ENCODE measurements at places on chromosomes 12 and 14.

GRCh38 chr12:62191491-62192179 is 68.6 kb upstream of the USP15 start:
- no peak for DNase-seq

DNA sequence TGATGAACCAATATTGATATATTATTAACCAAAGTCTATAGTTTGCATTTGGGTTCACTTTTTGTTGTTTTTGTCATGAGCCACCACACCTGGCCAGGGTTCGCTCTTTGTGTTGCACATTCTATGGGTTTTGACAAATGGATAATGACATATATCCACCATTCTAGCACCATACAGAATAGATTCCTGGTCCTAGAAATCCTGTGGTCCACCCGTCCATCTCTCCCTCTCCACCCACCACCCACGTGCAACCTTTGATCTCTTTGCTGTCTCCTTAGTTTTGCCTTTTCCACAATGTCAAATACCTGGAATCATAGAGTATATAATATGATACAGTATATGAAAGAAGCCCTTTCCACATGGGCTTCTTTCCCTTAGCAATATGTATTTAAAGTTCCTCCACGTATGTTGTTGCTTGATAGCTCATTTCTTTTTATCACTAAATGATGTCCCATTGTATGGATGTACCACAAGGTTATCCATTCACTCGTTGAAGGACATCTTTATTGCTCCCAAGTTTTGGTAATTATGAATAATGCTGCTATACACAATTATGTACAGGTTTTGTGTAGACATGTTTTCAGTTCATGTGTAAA is 7.4 kb downstream of the RPL6 start:
- no peak for DNase-seq

DNA sequence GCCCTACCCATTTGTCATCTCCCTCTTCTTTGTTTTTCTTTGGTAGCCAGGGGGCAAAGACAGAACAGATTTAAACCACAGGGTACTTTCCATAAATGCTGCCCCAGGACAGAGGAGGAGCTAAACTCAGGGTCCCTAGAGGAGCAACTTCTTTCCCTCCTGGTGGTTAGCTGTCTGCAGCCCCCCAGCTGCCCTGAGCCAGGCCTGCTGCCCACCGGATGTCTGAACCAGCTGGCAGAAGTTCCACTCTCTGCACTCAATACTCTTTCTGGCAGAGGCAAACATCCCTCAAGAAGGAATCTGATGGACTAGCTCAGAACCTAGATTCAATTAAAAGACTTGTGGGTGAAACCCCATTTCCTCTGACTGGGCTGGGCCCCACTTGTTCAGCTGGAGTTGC is 10.7 kb downstream of the VDR start:
- no peak for DNase-seq

GRCh38 chr12:130179191-130179590 is 16.9 kb downstream of the FZD10 start:
- no peak for DNase-seq

DNA sequence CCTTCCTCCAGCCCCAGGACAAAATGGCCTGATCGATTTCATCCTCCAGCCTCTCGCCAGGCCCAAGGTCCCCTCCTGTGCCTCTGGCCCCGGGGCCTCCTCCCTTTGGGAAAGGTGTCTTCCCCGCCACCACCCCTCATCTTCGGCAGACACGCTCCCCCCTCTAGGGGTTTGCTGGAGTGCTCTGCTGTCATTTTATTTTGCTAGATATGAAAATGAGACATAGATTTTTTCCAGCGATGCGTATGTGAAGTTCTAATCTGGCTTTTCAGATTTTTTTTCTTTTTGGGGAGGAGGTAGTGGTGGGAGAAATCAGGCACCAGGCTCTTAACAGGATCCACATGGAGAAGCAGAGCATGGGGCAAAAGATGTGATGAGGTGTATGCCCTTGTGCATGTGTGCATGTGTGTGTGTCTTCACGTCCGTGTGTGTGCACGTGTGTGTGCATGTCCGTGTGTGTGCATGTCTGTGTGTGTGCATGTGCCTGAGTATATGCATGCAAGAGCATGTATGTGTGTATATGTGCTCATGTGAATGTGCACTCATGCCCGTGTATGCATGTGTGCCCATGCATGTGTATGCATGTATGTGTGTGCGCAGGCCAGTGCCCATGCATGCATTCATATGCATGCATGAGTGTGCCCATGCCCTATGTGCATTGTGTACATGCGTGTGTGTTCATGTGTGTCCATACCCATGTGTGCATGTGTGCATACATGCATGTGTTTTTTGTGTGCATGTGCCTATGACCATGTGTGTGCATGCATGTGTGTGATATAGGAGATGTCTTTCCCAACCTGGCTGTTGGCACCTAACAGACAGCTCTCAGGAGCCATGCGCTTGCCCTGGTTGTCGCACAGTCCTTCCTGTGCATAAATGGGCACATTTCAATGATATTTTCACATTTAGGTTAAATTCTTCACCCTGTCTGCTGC is 203.0 kb downstream of the RBM19 start:
- no peak for DNase-seq

DNA sequence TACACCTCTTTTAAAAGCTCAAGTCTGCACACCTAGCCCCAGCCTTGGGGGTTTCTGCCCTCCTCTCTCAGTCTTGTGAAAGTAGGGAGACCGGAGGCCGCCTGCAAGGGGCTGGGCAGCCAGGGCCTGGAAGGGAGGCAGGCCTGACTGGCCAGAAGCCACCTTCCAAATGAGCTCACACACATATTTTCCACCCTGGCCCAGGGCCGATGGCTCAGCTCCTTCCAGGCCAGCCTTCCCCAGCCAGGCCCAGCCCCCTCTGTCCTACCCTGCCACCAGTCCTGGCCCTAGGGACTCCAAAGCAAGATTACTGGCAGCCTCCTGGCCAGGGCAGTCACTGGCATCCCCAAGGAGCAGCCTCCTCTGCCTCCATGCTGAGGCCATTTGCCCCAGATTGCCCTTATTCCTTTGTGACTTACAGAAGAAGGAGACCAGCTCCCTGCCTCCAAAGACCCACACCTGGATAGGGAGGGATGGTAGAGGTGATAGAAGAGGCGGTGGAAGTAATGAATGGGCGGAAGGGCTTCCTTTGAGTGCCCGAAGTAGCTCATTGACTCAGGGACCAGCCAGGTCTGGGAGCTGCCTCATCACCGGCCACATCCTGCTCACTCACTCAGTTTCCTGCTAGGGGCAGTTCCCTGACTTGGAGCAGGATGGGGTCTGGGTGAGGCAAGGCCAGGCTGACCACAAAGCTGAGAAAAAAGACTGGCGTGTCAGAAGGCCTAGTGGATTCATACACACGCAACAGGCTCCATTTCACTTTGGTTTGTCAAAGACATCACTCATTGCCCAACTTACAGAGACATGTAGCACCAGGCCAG is 14.8 kb downstream of the MMP14 start:
- no peak for DNase-seq

- no peak for DNase-seq
Measured at GRCh38 chr12:121668750-121669520, 519 bp downstream of the MORN3 start.

DNA sequence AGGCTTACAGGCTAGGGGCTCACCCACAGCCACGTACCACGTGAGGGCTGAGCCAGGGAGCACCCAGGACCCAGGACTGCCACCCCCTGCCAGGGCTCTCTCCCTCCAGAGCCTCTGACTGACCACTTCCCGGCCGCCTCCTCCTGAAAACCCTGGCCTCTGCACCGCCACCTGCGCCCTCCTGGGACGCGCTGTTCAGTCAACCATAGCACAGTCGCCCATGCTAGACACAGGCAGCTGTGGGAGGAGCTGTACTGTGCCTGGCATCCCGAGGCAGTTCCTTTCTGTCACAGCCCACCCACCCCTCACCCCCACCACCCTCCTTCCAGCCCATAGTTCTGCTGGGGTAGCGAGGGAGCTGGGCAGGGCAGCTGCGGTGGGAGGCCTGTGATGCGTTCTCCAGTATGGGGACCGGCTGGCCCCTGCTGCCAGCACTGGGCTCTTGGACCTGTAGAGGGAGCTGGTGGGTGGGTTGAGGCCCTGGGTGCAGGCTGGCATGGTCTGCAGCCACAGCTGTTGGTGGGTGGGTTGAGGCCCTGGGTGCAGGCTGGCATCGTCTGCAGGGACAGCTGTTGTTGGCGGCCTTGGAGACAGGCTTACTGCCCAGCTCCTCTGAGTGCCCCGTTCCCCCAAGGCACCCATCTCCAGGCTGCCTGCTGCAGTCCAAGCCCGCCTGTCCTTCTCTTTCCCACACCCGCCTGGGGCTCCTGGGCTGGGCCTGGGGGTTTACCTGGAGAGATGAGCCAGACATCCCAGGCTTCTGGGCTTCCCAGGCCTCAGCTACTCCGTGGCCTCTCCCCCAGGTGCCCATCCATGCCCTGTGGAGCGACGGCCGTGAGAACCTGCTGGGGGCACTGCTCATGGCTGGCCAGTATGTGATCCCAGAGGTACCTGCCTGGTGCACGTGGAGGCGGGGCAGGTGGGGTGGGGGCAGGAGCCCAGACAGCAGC is 11.5 kb downstream of the ASPG start:
- DNase-seq, result no peak

- no peak for DNase-seq
Measured at GRCh38 chr12:5068126-5068525, 24.4 kb downstream of the KCNA5 start.

- DNase-seq, result no peak
Measured at GRCh38 chr12:78330131-78330530, 499.4 kb downstream of the NAV3 start.

- no peak for DNase-seq
Measured at GRCh38 chr12:112236386-112236785, 111.0 kb downstream of the TRAFD1 start.

GRCh38 chr14:92850492-92850891 is 56.4 kb downstream of the GOLGA5 start:
- no peak for DNase-seq

DNA sequence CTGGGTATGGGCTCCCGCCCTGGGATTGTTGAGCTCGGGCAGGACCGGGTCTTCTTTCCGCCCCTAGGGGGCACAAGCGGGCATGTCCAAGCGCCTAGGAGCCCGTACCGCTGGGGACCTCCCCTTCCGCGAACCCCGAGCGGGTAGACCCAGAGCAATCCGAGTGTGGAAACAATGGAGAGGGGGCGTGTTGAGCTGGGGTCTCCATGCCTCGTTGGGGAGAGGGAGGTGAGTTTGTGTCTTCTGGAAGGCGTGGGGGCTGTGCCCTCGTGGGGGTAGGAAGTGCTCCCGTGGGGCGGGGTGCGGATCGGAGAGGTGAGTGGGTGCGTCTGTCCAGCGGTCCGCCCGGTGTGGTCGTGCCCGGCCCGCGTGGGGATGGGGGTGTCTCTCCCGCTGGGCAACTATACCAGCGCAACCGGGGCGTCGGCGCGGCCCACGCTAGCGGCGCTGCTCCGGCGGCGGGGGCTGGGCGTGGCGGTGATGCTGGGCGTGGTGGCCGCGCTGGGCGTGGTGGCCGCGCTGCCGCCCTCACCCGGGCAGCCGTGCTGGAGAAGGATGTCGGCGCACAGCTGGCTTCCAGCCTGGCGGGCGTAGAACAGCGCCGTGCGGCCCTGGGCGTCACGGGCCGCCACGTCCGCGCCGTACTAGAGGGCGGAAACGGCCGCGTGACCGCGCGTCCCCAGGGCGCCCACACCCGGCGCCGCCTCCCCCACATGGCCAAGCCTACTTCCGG is 12.2 kb downstream of the AGAP2 start:
- no peak for DNase-seq

DNA sequence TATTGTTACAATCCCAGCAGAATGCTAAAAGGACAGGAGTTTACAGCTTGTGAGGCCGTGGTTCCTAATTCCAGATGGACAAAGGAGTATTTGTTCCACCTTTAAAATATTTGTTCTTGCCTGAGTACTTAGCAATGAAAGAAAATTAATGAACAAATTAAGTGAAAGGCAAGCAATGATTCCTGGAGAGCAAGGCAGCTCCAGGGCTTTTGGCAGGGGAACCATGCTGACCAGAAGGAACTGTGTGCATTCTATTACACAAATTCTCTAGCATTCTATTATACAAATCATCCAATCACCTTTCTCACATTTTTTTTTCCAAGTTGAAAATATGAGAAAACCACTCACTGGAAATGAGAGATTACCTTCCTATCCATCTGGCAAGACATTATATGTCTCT is 1.8 kb upstream of the BMAL2 start:
- no peak for DNase-seq

DNA sequence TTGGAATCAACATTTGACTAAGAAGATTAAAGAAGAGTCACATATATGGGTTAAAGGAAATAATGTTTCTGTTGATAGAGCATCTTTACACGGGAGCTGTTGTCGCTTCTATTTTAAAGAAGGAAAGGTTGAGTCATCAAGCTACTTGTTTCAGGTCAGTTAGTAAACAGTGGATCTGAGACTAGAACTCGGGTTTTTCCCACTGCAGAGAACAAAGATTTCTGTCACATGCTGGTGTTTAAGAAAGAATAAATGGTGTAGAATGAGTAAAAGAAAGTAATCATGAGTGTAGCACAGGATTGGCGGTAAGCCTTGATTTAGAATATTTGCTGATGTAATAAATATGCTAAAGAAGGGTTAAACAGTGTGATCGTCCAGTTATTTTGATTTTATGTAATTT is 455.5 kb downstream of the AEBP2 start:
- DNase-seq, result no peak
